Fibroblast of skin of right biceps (primary cell): ENCODE measurements at places on chromosomes 4 and X.
A peak's percentile ranks its signal among the peaks of the same experiment; 100 is the strongest.

- DNase-seq, result no peak
Measured at GRCh38 chrX:1555370-1555769, 18.4 kb upstream of the P2RY8 start.

- no peak for DNase-seq
Measured at GRCh38 chr4:119204916-119205315, 7.6 kb upstream of the USP53 start.

- DNase-seq, result no peak
Measured at GRCh38 chr4:72909461-72909860, 160.1 kb downstream of the COX18 start.

DNA sequence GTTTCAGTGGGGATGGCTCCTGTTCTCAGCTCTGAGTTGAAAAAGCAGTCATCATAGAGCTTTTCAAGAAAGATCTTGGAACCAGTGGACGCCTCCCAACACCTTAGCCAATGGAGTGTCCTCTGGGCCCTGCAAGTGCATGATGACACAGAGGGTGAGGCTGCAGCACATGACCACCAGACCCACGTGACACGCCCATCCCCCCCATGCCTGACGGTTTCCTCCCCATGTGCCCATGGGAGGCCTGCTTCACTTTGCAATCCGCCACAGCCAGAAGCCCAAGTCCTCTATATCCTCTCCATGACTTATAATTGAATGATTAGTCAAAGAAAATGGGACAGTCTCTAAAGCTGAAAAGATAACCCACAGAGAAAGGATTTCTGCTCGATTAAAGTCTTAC, 187.0 kb downstream of the AFAP1 start:
- peak; percentile 16 for DNase-seq

GRCh38 chrX:123610915-123611314, 121.9 kb downstream of the THOC2 start:
- DNase-seq, result no peak

GRCh38 chr4:10670321-10670720, 14.2 kb downstream of the CLNK start:
- no peak for DNase-seq

DNA sequence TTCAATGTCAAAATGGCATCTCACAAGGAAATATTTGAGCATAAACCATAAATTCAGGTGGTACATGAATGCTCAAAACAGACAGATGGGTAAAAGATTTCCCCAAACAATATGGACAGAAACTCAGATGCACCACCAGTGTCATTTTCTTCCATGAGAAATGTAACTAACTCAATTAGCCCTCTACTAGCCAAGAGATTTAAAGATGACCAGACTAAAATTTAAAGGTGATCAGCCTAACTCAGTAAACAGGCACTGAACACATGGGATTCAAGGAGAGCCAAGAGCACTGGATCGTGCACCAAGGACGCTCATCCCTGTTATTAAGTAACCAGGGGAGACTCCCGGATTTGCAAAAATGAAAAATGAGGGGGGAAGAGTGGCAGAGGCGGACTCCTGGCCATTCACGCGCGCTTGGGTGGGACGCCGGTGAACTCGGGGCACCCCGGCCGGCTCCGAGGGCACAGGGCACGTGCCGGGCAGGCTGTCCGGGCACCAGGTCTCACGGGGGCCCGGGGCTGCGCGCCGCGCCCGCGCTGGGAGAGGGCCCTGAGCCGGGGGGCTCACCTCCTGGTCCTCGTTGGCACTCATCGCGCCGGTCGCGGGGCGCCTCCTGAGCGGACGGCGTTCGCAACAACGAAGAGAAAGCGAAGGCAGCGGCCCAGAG, 490 bp downstream of the RWDD4 start:
- no peak for DNase-seq

- no peak for DNase-seq
Measured at GRCh38 chr4:74635490-74636123, 158.7 kb downstream of the BTC start.

- DNase-seq, result no peak
Measured at GRCh38 chr4:183443655-183444213, 702 bp upstream of the CDKN2AIP start.

DNA sequence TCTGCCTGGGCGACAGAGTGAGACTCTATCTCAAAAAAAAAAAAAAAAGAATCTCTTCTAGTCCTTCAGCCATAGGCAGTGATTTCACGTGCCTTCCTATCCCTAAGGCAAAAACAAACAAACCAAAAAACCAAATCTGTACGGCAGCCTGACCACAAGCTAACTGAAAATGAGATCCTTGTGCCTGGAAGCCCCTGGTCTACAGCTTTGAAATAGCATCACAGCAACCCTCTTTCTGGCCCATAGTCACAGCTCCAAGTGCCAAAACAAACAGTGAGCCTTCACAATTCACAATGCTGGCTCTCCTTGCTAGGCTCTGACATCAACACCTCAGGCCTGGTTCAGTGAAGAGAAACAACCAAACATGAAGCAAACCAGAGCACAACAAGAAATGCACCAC, 46.1 kb downstream of the TMEM150C start:
- DNase-seq, result peak; percentile 87

DNA sequence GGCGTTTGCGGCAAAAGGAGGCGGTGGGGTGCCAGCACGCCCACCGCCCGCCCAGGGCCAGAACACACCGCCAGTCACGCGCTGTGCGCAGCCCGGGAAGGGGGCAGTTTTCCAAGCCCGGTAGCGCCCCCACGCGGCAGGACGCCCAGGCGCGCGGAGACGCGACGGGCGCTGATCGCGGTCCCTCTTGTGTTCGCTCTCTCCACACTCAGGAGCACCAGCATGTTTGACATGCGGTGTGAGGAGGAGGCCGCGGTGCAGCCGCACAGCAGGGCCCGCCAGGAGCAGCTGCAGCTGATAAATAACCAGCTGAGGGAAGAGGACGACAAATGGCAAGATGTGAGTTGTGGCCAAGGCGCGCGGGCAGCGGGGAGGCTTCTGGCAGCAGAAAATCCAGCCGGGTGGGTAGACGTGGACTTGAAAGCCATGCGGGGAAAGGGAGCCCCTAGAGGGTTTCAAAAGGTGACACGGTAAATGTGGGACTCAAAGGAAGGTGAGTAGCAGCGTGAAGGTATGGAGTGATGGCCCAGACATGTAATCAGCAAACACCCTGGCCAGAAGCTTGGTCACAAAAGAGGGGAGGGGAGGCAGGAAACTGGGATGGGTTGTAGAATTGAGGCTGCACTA, 104.1 kb downstream of the PHOX2B start:
- DNase-seq, result peak; percentile 48

DNA sequence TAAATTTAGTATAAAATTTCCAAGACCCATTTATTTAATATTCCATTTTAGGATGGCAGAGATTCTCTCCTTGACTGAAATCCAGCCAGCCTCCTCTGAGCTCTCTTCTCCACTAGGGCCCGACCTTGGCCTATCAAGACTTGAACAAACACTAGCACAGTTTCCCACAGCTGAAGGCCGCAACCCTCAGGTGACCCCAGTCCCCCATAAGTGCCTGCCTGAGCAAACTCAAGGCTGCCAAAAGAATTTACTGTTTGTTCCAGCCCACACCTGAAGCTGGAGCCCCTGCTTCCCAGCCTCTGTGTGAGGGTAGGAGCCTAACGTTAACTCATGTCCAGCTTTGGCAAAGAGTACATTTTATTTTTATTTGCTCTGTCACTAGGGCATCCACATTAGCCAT, 629.0 kb upstream of the ZFP42 start:
- no peak for DNase-seq

DNA sequence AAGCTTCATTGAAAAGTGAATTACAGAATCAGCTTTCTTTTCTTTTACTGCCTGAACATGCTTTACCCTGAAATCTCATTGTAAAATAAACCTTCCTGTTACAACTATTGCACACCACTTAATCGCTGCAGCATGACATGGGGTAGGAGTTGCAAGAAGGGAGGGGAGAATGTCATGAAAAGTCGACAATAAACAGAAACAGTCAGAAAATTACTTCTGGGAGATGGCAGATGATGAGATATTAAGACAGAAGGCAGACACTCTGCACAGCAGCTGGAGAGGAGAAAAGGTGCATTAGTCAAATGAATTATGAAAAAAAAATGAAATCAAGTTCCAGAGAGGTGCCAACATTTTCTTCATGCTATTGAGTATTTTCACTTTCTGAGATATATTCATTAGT, 287.7 kb downstream of the PCDH7 start:
- DNase-seq, result no peak

DNA sequence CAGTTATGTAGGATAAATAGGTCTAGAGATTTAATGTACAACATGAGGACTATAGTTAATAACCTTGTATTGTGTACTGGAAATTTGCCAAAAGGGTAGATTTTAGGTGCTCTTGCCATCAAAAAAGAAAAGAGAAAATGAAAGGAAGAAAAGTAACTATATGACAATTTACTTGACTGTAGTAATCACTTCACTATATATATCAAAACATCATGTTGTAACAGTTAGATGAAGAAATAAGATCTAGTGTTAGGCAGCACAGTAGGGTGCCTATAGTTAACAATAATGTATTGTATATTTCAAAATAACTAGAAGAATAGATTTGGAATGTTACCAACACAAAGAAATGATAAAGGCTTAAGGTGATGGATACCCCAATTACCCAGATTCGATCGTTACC, 35.9 kb upstream of the AP1S2 start:
- no peak for DNase-seq

- DNase-seq, result no peak
Measured at GRCh38 chr4:164023214-164023613, 528.7 kb downstream of the TMA16 start.

DNA sequence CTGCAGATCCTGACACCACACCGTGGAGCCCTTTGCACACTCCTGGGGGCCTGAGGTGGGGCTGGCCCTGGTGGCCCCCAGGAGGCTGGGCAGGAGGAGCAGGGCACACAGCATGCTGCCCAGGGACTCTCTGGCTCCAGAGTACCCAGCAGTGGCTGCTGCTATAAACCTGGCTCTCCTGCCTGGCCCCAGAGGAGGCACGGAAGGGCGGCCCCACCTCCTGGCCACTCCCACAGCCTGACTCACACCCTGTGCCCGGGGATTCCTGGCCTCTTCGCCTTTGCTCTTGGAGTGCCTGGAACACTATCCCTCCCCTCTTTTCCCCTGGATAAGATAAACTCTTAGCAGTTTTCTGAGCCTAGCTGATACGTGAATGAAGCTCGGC, at the start of gene PSAPL1:
PSAPL1 (minus strand) TSS at position 165 of the 385 bp plus-strand sequence; CDS start at position 114, 51 bp downstream.
- DNase-seq, result peak; percentile 40

- DNase-seq, result peak; percentile 23
Measured at GRCh38 chr4:61666244-61666643, 466.1 kb downstream of the ADGRL3 start.

GRCh38 chr4:79381161-79381560, 26.9 kb downstream of the GK2 start:
- no peak for DNase-seq

GRCh38 chrX:139222511-139223200, 307.9 kb upstream of the F9 start:
- DNase-seq, result no peak

GRCh38 chrX:129953334-129953648, 29.1 kb upstream of the BCORL1 start:
- no peak for DNase-seq

- no peak for DNase-seq
Measured at GRCh38 chr4:17096692-17097091, 198.2 kb upstream of the LDB2 start.

DNA sequence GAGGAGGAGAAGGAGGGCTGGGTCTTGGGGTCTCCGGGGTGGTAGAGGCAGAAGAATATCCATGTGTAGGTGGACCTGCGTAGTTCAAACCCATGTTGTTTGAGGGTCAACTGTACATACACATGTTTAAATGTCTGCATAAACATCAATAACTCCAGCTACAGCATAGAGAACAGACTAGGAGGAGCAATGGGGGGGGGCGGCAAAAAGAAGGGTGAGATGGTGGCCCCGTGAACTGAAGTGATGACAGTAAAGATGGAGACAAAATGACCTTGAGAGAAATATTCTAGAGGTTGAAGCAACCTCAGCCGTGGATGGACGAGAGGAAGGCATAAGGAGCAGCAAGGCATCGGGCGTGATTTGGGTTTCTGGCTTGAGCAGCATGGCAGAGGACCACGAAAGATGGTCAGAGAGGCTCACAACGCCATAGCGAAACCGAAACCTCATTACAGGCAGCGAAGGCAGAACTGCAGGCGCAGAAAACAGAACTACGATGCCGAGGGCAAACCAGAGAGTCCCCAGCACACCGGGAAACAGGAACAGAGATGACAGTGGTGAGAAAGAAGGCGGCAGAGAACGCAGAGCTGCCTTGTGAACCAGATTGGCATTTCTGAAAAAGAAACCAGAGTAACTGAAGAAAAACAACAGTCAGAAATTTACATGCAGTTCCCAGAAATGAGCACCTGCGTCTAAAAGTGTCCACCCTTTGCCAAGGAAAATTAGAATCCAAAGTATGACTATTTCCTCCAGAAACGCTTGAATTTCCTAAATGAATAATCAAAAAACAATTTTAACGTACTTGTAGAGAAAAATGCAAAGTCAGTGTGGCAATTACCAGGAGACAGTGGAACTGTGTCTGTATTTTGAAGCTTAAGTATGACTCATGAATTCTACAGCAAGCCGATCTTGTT, 50.3 kb upstream of the ENPP6 start:
- DNase-seq, result peak; percentile 93

GRCh38 chrX:53188763-53189162, 36.2 kb downstream of the KDM5C start:
- no peak for DNase-seq

- no peak for DNase-seq
Measured at GRCh38 chrX:114952696-114953095, 64.7 kb downstream of the IL13RA2 start.

DNA sequence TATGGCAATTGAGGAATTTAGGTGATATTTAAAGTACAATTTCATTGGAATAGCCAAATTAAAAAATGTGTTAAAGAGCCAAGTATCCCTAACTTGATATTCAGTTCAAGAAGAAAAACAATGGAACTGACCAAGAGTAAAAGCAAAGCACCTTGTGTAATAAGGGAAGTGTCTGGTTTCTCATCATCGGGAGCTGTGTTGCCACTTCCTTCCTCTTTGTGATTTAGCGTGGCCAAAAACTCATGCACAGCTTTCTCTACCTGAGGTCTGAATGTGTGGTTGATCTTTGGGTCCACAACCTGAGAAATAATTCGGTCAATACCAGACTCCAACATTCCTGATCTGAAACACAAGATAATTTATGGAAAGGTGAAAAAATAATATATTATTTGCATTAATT, 12.4 kb downstream of the BOD1L1 start:
- no peak for DNase-seq
